Activated CD4-positive, alpha-beta T cell treated with anti-CD3 and anti-CD28 coated beads for 1 hour (primary cell): ENCODE measurements at places on chromosomes 5 and 9.

- no peak for DNase-seq
Observed at GRCh38 chr5:82100303-82101077, 128.7 kb downstream of the ATG10 start.

- DNase-seq, result no peak
Observed at GRCh38 chr5:171795381-171795780, 9.8 kb downstream of the SMIM23 start.

DNA sequence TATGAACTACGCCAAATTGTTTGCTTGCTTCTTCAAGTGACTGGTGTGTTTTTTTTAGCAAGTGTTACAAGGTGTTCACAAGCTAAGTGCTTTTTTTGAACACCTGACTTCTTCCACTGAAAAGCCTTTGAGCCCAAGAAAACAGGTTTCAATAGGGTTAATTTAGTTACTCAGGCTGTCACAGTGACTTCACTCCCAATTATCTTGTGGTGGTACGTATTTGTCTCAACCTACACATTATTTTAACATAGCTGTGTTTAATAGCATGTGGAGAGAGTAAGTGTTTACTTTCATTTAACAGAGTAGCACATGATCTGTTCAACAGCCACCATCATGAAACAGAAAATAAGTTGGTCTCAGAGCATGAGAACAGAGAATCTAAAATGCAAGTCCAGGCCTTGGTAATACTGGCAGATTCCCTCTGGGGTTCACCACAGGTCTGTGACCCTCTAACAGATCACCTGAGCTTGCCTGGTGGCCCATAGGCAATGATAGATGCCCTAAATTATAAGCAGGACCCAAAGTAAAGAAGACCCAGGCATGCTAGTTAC, 267.7 kb upstream of the SMARCA2 start:
- DNase-seq, result no peak

DNA sequence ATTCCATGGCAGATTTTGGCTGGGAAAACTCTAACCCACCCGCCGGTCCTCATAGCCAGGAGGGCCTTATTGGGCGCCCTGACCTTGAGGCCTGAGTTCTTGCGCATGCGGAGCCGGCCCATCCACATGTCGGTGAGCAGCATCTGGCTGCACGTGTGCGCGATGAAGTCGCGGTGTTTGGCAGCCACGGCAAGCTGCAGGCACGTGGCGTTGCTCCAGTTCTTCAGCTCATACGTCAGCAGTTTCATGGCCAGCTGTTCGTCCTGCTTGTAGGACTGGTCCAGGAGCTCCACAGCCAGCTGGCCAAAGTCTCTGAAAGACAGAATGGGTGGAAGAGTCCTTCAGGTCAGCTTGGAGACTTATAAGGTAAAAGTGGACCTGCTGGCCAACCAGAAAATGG, 204.3 kb upstream of the KLF9 start:
- DNase-seq, result no peak

DNA sequence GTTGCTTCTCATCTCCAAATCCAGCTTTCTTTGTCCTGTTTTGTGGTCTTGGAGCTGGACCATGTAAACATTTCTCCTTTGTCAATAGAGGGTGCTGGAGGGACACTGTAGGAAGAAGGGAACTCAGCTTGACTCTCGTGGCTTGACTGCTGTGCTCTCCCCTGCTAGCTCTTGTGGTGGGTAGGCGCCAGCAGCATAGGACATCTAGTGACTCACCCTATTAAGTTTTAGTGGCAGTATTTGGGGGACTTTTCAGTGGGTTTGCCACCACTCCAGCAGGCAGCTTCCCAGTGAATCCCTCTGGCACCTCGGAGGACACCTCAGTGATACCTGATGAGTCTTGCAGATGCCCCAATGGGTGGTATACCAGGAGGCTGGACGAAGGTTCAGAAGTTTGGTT, 97.8 kb downstream of the TSSK1B start:
- DNase-seq, result no peak

- DNase-seq, result no peak
Observed at GRCh38 chr5:141488591-141489561, at the start of gene PCDHGC5. Gene PCDHGC5, plus strand, starts transcription at chr5:141489081. Its CDS starts 160 bp downstream, at chr5:141489241.

DNA sequence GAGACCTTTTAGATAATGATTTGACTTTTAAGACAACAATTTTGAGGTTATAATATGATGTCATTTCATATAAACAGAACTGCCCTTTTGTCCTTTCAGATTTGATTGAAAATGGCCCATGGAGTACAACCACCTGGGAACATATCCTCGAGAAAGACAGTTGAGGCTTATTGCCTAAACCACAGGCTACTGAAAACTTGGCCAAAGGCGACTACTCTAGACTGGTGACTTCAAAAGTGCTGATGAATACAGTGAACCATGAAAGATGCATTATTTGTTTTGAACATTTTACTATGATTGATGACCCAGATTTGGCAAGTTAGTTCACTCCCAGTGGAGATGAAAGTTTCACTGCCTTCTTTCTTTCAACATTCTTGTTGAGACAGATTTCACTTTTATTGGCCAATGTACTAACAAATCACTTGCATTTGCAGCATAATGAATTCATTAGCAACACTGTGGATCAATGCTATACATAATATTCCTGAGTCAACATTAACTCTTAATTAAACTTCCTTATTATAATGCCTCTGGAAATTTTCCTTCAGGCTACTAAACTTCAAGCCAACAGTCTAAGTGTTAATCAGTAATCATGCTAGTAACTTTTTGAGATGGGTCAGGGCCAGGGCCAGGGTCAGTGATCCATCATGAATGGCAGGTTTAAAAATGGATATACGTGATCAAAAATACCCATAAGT, 480.3 kb downstream of the RAB3C start:
- no peak for DNase-seq

DNA sequence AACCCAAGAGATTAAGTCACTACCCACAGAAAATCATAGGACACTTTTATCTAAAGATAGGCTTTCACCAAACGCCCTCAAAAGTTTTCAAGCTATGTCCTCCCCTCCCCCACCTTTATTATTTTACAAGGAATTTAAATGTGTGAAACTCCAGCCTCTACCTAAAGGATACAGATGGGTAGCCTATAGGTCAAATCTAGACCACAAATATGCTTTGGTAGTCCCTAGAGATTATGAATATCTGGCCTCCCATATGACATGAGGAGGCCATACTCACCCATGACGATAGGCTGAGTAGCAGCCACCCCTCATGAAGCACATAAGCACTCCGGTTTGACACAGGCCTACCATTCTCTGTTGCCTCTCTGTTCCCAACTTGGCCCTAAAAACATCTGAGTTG, 11.9 kb downstream of the SIL1 start:
- DNase-seq, result no peak

- no peak for DNase-seq
Observed at GRCh38 chr5:6516823-6517222, 68.2 kb downstream of the UBE2QL1 start.

GRCh38 chr5:108003178-108003577, 332.4 kb upstream of the EFNA5 start:
- no peak for DNase-seq

DNA sequence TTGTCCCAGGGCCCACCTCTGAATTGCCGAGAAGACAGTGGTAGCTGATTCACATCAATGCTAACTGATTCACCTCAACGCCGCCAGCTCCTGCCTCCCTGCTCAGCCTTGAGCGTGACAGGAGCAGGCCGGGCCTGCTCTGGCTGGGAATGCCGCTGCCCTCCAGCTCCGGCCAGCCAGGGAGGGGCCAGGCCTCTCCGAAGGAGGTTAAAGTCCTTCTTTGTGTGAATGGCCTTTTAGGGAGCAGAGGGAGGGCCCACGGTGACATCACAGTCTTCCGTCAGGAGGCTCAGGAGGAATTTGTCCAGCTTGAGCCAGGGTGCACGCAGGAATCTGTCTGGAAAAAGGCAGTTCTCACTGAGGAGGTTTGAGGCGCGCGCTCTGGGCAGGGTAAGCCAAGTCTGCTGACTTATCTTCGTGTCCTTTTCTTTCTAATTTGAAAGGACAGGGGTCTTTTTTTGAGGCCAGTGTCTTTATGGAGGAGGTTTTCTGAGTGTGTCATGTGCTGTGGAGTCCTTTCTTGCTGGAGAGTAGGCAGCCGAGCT, 82.7 kb downstream of the C9orf152 start:
- DNase-seq, result no peak

DNA sequence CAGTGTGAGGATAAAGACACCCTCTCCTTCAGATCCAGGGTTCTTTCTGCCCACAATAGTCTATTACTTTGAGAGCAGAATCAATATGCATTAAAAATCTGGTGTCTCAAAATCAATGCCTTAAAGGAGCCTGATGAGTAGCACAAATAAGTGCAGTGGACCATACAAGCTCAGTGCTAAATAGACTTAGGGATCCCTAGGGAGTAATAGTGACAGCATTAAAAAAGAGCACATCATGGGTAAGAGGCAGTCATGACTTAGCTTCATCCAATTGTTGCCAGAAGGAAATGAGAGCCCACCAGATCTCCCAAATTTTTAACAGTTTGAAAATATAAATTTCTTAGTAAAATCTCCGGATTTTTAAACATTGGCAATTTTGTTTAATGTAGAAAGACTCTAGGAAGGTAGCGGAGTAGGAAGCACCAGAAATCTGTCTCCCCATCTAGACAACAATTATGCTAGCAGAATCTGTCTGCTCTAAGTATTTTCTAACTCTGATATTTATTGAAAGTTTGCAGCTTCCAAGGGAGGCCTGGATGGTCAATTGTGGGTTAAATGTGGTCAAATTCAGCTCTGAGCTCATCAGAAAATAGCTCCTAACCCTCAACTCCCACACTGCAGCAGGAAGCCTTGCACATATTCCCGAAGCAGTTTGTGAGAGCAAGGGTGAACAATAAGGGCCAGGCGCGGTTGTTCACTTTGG, 443.9 kb downstream of the TLE1 start:
- DNase-seq, result no peak

- no peak for DNase-seq
Observed at GRCh38 chr9:10045598-10045997, 567.2 kb downstream of the PTPRD start.

- DNase-seq, result no peak
Observed at GRCh38 chr9:137924761-137925369, 47.3 kb downstream of the CACNA1B start.

DNA sequence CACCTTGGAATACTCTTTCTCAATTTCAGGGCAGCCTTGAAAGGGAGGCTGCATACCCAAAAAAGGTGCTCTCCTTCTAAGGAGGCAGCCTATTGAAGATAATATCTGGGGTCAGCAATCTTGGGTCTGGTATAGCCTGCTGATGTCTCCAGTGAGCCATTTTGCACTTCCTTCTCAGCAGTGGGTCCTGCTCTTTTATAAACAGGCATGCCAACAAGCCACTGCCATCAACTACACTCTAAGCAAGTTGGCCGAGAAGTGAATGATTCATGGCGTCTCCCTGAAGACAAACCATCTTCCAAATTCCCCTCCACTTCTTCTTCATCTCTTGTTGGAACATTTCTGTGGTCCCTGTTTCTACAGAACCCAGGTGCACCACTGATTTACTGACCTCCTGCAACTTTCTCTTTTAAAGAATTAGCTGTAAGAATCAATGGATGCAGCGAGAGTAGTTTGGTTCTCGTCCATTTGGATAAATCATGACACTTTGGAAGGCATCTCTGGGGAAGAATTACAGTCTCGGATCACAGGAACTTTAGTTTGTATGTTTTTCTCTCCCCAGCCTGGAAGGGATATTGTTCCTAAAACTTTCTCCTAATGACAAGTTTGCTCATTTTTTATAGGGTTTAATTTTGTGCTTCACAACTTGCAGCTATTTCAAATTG, 108.3 kb downstream of the INSYN2B start:
- no peak for DNase-seq

GRCh38 chr9:136409557-136410455, 608 bp downstream of the ENTR1 start:
- peak; percentile 12 for DNase-seq

DNA sequence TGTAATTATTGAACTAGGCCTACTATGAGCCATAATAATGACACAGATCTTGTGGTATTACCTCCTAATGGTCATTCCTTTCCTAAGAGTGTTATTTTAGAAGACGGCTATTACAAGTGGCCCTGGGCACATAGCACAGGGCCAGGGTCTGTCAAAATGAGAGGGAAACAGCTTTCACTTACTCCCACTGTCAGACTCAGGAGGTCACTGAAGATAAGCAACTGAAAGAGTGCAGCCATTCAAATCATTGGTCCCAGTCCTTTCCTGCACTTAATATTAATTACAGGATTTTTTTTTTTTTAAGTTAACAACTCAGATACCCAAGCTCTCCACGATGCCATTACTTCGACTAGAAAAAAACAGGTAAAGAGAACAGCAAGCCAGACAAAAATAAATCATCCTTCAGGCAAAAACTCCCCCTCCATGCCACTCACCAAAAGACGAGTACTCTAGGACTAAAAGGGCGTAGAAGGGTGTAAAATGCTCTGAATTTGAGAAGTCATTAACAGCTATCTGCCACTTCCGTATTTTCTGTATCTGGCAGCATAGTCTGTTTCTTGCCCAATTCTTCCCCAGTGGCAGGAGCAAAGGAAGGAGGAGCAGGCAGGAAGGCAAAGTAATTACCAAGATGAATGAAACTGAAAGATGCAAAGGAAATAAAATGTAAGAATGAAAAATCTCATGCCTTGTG, 87.4 kb downstream of the ZNF608 start:
- DNase-seq, result no peak

- no peak for DNase-seq
Observed at GRCh38 chr9:116274293-116274692, 120.7 kb downstream of the PAPPA start.

DNA sequence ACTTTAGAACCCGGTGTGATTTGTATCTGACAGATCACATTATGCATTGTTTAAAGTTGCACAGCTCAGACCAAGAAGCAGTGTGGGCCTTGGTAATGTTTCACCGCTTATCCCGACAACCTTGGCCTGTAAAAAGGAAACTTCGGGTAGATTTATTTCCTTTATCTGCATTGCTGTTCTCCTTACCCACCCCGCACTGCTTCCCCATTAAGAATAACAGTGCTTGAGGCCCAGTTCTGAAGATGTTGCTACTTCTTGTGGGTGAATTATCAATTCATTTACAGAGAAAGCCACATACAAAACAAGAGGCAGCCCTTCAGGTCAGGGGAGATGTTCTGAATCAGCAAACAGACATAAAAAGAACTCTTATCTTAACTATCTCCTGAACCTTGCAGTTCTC, 8.4 kb downstream of the SMARCA2 start:
- DNase-seq, result no peak

GRCh38 chr9:89537166-89537565, 39.3 kb upstream of the SEMA4D start:
- DNase-seq, result no peak

DNA sequence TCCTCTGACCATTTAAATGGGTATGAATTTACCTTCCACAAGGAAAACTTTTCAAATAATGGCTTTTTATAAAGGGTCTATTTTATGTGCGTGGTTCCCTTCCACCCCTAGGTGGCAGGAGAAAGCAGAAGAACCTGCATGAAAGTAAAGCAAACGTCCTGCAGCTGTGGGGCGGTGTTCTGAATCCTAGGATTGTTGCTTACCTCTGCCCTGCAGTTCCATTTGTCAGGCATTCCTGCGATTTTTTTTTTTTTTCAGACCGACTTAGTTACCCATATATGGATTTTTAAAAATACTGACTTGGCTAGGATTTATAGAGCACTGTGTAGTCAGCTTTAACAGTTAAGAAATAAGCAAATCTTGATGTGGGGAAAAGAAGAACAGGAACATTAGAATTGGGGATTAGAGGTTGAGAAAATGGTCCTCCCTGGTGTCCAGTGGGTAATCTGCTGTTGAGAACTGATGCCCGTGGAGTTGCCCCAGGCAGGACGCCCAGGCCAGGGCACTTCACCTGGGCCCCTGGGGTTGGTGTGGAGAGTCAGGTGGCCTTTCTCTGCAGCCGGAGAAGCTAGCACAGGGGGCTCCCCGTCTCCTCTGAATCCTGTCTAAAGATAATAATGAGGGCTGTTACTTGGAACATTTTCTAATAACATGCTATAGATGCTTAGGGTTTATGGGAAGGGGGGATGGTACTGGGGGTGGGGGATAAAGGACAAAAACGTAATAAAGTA, 30.4 kb upstream of the LTC4S start:
- peak; percentile 19 for DNase-seq
